ENCODE measurements at places on chromosomes 7 and 10.

GRCh38 chr7:66523409-66523808 is 105.3 kb upstream of the KCTD7 start:
- DNase-seq, result no peak

- no peak for DNase-seq
Observed at GRCh38 chr10:78337646-78338391, 304.2 kb downstream of the RPS24 start.

- no peak for DNase-seq
Observed at GRCh38 chr7:90681336-90682022, 85.4 kb downstream of the CDK14 start.

DNA sequence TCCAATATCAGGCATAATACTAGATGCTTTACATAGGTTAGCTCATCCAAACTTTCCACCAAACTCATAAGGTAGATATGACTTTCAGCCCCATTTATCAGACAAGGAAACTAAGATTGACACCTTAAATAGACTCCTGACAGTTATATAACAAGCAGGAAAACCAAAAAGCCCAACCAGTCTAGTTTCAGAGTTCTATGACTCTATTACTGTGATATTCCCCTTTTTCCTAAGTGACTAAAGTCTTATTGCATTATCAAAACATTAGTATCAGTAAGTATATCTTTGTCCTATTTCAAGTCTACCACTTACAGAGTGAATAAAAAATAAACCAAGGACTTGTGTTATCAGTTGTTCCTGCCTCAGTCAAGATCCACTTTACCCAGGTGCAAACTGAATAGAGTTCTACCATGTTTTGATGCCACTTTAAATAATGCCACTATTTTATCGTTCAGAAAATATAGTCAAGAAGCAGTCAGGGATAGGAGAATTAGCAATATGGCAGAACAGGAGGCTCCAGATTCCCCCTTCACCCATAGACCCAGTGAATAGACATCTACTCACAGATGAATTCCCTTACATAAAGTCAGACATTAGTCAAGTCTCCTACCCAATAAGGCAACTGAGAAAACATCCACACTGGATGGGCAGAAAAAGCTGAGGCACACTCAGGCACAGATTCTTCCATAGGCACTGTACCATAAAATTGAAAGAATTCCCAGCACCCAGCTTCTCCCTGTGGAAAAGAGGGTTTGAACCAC is 74.1 kb downstream of the CRPPA start:
- DNase-seq, result no peak

GRCh38 chr10:123529146-123529760 is 136.9 kb upstream of the GPR26 start:
- no peak for DNase-seq

DNA sequence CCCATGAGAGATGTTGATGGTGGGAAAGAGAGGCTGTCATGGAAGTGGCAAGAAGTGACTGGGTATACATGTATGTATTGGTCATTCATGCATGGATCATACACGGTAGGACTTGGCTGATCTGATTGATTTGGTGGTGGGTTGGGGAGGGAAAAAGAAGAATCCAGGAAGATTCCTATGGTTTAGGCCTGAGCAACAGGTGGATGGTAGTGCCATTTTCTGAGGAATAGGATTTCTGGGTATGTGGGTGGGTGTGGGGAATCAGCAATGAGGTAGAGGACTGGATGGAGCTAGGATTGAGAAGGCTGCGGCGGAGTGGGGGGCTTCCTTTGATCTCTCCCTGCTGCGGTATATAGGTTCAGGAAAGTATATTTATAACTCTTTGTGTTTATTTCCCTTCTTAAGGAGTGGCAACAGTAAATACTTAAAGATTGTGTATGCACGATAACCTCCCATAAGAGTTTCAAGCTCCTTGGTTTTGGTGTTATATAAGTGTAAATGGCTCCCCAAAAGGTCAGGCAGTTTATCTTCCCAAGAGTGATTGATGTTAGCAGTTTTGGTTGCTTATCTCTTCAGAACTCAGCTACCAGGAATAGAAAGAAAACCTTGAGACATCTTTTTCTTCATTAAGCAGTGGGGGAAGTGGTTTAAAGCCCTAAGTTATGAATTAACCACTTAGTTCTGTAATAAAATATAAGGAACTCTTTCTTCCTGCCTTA is 100.1 kb downstream of the LSMEM1 start:
- DNase-seq, result no peak

GRCh38 chr10:10828623-10829022 is 189.0 kb upstream of the CELF2 start:
- no peak for DNase-seq

DNA sequence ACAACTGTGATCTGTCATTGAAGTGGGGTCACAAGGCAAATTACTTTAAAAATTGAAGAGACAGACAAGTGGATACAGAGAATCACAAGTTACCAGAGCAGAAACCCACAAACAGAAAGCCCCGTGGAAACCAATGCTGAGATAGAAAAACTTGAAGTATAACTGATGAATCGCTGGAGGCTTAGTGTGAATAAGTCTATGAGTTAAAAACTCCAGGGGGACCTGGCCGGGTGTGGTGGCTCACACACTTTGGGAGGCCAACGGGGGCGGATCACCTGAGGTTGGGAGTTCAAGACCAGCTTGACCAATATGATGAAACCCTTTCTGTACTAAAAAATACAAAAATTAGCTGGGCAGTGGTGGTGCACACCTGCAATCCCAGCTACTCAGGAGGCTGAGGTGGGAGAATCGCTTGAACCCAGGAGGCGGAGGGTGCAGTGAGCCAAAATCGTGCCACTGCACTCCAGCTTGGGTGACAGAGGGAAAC is 69.7 kb upstream of the ZNRF2 start:
- no peak for DNase-seq

Data from iPS-NIHi11 (cell line).